ENCODE measurements at places on chromosomes 2 and 18. TPM values are rescaled to one million over a fixed set of nuclear protein-coding genes. Genes with fewer than 3 reads are reported as not detected.

CFAP65 gene
- 0.45 TPM for polyA plus RNA-seq

TEX44 gene
- not detected for polyA plus RNA-seq

SLC30A3 gene
- 48.7 TPM for polyA plus RNA-seq

ALPP gene
- 0.20 TPM for polyA plus RNA-seq

SDC1 gene
- polyA plus RNA-seq: 71.4 TPM

FAM237A gene
- polyA plus RNA-seq: not detected

CRYBA2 gene
- polyA plus RNA-seq: not detected
